ENCODE measurements at places on chromosomes 16 and 17.

DNA sequence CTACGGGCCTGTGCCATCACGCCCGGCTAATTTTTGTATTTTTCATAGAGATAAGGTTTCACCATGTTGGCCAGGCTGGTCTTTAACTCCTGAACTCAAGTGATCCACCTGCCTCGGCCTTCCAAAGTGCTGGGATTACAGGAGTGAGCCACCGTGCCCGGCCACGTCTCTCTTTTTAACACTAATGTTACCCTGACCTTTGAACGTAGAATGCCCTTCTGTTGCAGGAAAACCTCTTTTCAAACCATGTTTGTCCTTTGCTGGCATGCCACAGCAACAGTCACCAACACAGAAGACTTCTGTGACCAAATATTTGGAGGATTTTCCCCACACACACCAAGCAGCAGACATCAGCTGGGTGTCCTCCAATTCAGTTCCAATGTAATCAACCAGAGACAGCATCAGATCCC lies 7.8 kb upstream of the HSD17B1 start:
- DNase-seq, result no peak

- DNase-seq, result no peak
Observed at GRCh38 chr16:68450741-68451255, 2.5 kb upstream of the SMPD3 start.

GRCh38 chr17:31488264-31488981 lies 96.9 kb downstream of the RAB11FIP4 start:
- peak; percentile 39 for DNase-seq

DNA sequence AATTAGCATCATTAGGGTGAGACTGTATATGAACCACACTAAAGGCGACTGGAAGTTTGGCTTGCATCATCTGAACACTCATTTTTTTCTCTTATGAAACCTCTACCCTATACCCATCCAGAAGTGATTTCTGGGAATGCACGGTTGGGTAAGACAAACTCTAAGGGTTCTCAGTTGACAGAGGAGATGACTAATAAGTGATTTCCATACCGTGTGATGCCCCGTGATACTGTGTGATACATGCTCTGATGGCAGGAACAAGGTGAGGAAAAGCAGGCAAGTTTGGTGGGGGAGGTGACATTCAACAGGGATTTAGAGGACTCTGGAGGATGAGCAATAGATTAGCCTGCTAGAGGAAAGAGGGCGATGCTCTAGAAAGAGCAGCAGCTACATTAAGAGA lies 156.4 kb upstream of the CCL2 start:
- DNase-seq, result no peak

Data from activated naive CD4-positive, alpha-beta T cell treated with anti-CD3 and anti-CD28 coated beads, Interleukin-2, amount 50 U/mL, for 16 hours (primary cell).